Kidney capillary endothelial cell (primary cell): ENCODE measurements at places on chromosomes 2 and 18.

DNA sequence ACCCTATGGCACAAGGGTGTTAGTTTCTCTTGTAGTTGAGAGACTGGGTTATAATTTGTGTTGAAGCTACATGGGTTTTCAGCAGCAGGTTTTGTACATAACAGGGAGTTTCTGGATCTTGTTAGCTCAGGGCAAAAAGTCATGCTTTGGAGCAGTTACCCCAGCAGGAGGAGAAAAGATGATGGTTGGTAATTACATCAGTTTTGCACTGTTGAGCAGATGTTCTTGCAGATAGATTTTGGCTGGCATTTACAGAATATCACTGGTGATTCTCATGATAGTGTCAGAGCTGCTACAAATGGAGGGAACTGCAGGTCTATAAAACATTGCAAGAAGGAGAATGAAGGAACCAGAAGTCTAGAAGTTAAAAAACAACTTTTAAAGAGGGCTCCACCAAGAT is 215.2 kb upstream of the ATP5MC3 start:
- DNase-seq = no peak

GRCh38 chr2:39304729-39305128 is 61.0 kb upstream of the CDKL4 start:
- no peak for DNase-seq

GRCh38 chr2:235347691-235348090 is 146.2 kb upstream of the AGAP1 start:
- peak; percentile 36 for DNase-seq

GRCh38 chr2:143128681-143129580 is at the start of gene ARHGAP15:
ARHGAP15 (plus strand) TSS chr2:143129419.
- DNase-seq = no peak

DNA sequence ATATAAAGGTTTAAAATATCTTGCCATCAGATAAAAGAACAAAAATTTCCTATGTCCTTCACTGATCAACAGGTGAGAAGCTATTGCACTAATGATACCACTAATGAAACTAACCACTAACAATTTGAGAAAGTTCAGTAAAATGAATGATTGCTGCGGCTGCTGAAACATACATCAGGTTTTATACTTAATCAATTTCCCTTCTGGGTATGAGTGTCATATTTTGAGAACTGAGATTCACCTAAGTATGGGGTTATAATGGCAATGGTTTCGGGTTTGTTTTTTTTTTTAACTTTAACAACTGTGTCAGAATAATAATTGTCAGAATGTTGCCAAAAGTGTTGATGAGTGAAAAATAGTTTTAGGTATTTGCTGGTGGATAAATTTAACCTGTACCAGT is 151.3 kb upstream of the SLC39A10 start:
- DNase-seq = no peak

DNA sequence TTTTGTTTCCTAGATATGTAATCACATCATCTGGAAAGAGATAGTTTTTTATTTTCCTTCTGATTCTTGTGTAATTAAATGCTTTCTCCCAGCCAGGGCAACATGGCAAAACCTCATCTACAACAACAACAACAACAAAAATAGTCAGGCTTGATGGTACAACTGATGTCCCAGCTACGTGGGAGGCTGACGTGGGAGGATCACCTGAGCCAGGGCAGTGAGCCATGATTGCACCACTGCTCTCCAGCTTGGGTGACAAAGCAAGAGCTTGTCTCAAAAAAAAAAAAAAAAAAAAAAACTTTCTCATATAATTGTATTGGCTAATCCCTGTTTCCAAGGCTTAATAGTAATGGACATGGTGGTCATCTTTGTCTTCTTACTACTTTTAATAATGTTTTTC is 26.4 kb upstream of the PGAP1 start:
- DNase-seq = no peak

GRCh38 chr2:167484875-167485274 is 596.6 kb downstream of the XIRP2 start:
- DNase-seq = no peak

DNA sequence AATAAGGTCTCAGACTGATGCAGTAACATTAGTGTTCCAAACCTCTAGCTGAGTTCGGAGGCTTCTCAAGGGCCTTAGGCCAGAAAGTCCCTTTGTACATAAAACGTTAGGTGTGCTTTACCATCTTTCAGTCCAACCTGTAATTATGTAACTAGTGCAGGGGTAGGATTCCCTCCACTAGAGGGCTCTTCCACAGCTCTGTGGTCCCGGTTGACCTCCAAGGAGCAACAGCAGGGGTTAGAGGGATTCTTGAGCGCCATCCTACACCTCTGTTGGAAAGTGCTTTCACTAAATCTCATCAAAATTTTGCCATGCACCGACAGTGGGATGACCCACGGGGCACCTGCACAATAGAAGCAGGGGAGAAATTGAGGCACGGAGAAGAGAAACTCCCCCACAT is 155.8 kb upstream of the LRP1B start:
- no peak for DNase-seq

- no peak for DNase-seq
Observed at GRCh38 chr18:23981369-23981980, 33.1 kb upstream of the TTC39C start.

DNA sequence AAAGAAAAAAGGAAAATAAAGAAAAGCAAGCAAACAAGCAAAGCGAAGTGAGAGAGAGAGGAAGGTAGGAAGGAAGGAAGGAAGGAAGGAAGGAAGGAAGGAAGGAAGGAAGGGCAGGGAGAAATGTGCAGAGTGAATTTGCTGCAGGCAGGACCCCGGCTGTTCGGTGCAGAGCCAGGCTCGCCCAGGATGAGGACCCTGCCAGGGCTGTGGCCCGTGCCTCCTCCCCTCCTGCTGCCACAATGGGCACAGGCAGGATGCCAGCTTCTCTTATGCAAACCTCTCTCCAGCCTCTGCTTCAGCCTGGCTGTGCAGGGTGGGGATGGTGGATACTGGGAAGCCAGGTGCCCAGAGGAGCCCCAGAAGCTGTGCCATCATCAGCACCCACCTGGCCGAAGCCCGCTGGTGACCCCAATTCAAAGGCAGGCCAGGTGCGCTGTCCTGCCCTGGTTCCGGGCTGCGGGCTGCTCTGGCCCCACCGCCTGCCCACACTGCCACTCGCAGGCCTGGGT is 3.2 kb downstream of the GPR17 start:
- no peak for DNase-seq

GRCh38 chr2:43171789-43172188 is 54.6 kb downstream of the ZFP36L2 start:
- DNase-seq = no peak

GRCh38 chr18:12840382-12840781 is 43.7 kb downstream of the PTPN2 start:
- DNase-seq = no peak

- no peak for DNase-seq
Observed at GRCh38 chr2:47178341-47178740, 23.2 kb upstream of the STPG4 start.

- no peak for DNase-seq
Observed at GRCh38 chr2:45269149-45269793, 260.0 kb upstream of the SIX2 start.

- DNase-seq = no peak
Observed at GRCh38 chr2:117536139-117536538, 278.4 kb upstream of the DDX18 start.

DNA sequence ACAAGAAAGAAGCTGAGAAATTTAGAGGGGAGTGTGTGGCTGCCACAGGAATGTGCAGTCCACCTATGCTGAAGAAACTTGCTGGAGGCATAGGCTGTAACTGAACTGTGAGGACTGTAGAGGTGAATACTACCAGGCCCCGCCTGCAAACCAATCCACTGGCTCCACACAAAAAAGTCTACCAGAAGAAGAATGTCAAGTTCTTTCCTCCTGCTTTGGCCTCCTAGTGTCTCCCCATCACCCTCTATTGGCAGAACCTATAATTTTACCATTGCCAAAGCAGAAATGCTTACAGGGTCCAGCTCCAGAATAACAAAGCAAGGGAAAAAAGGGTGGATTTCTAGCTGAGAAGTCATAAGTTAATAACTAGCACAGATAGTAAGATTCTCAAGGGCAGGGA is 5.9 kb upstream of the ATP5MC3 start:
- no peak for DNase-seq

DNA sequence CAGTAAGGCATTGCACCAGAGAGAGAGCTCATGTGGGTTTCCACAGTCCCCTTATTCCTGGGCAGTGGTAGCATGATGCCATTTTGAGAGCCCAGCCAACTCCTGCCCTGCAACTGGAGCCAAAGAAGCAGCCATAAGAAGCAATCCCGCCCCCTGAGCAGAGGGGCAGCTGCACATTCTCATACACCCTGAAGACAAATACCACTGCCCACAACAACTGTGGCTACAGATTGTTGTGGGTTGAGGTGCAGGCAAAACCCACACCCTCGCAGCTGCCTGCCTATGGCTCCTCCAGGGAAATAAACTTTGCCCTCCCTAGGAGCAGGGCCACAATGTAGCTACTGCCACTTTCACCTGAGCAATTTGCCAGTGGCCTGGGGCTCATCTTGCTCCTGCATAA is 219.4 kb upstream of the NRXN1 start:
- DNase-seq = no peak

- DNase-seq = no peak
Observed at GRCh38 chr2:32258242-32258641, 6.4 kb downstream of the NLRC4 start.

GRCh38 chr18:63619661-63620060 is 24.4 kb downstream of the SERPINB4 start:
- no peak for DNase-seq

- no peak for DNase-seq
Observed at GRCh38 chr2:241386519-241386918, 30.4 kb downstream of the FARP2 start.

GRCh38 chr2:154740361-154740760 is 41.9 kb downstream of the KCNJ3 start:
- DNase-seq = no peak

GRCh38 chr18:7417727-7418126 is 149.4 kb upstream of the PTPRM start:
- DNase-seq = peak; percentile 40

DNA sequence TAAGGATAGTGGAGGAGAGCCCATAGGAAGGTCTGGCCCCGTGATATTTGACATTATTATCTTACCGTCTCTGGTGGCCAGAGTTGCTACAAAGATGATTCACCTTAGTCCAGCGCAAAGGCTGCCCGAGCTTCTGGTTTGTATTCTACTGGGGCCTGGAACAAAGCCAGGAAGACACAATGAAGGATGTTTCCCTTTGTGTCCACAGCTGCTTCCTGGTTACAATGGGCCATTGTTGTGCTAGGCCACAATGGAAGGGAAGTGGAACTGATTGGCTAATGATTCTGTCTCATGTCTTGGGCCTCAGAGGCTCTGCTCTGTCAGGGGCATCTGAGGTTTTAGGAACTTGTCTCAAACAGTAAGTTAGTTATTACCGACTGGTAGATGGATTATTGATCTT is 132.2 kb downstream of the TDRD15 start:
- peak; percentile 97 for DNase-seq

- DNase-seq = no peak
Observed at GRCh38 chr2:203909974-203910373, 26.6 kb upstream of the ICOS start.

DNA sequence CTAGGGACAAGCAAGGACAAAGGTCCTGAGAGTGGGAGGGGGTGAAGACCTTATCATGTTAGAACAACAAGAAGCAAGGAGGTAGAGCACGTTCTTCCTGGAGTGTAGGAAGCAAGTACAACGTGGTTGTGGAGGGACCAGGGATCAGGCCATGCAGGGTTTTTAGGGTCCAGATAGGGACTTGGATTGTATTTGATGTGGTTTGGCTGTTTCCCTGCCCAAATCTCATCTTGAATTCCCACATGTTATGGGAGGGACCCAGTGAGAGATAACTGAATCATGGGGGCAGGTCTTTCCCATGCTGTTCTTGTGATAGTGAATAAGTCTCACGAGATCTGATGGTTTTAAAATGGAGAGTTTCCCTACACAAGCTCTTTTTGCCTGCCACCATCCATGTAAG is 53.2 kb downstream of the ICA1L start:
- DNase-seq = no peak

DNA sequence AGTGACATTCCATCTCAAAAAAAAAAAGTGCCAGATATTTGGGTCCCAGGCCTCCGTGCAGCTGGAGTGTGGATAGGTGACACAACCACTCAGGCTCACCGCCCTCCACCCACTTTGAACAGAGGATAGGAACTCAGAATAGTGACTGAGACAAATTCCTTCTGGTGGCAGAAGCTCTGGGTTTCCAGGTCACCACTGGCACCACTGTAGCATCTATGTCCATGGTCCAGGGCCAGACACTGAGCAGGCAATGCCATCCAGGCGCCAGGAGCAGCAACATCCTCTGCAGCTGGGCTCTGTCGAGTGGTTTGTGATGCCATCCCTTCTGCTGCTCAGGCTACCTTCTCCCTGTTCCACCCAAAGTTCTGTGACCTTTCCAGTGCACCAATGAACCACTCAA is 81.5 kb upstream of the PTPRM start:
- DNase-seq = no peak

DNA sequence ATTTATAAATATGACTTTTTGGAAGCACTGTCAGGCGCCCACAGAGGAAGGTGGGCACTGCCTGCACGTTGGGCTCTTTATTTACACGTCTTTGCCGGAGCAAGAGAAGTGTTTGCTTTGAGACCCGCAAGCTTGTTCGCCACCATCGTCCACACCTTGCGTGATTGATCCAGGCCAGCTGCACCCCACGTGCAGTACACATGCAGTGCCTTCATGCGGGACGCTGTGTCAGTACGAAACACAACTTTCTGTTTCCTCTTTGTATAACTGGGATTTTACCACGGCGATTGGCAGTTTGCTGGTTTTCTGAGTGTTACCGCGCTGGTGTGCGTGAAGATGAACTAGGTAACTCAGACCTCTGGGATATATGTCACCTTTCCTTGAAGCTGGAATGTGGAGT is 571.0 kb upstream of the SALL3 start:
- no peak for DNase-seq

- DNase-seq = no peak
Observed at GRCh38 chr2:220127311-220127710, 499.9 kb downstream of the SLC4A3 start.

DNA sequence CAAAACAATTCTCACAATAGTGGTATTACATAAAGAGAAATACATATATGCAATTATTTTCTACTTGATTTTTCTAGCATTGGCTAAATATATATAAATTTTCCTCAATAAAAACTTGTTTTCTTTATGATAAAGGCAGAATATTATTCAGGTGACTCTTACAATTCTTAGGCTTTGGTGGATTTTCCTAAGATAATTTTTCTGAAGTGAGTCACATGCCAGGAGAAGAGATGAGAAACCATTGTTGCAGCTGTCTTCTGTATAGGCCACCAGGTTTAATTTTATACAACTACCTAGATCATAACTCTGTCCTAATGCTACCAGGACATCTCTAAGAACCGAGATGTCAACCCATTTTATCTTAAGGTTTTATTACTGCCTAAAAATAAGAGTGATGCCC is 552.4 kb upstream of the CDH2 start:
- DNase-seq = peak; percentile 14

- DNase-seq = peak; percentile 7
Observed at GRCh38 chr2:148967578-148967977, 70.9 kb upstream of the LYPD6B start.

DNA sequence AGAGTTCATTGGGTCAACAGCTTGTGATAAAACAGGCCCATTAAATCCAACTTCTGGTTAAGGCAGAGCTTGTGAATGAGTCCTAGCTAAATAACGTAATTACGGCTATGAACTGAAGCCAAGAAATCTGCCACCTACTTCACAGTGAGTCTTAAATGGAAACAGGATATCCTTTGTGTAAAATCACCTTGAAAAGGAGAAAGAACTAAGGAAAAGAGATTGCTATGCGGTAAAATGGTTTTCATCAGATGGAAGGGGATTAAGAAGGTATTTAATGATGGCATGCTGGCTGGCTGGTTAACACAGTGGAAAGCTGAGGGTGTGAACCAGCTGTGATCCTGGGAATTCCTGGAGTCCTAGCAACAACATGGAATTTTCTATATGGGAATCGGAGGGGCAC is 156.6 kb downstream of the DOK6 start:
- no peak for DNase-seq

- no peak for DNase-seq
Observed at GRCh38 chr2:25685741-25686140, 12.4 kb upstream of the DTNB start.
